ENCODE measurements at places on chromosomes 16 and 17.

DNA sequence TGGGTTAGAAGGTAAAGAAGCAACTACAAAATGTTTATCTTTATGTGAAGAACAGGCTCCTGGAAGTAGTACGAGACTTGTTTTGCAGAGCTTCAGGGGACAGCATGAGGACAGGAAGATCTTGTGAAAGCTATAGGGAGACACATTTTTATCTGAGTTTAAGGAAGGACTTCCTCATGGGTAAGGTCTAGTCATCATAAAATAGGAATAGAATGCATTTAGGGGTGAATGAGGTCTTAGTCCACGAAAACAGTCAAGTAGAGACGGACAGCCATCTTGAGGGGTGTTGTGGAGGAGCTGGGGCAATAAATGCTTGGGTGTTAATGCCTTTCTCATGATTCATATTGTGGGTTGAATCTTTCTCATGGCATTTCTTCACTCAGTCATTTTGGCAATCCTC is 24.3 kb downstream of the KCNJ16 start:
- no peak for DNase-seq

DNA sequence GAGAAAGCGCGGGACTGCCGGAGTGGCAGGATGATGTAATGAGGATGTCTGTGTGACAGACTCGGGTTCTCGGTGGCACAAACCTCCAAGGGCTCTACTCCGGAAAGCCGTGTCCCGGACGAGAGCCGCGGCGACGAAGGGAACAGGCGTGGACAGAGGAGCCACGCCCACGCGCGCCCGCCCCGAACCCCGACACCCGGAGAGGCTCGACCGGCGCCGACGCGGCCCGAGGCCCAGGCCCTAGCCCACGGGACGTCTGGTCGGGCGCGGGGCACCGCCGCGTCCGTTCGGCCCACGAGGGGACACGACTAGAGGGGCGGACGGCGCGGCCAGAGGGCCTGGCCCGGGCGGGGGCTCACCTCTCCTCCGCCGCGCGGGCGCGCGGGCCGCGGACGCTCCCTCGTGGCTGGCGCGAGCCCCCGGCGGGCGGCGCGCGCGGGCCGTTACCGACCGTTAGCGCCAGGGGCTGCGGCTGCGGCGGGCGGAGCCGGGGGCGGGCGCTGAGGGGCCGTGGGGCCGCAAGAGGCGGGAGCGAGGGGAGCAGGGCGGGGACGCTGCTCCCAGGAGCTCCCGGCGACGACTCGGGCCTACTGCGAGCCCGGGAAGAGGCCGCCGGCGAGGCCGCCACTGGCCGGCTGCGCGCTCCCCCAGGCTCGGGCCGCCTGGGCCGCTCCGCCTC is 2.1 kb upstream of the IRX5 start:
- peak; percentile 89 for DNase-seq

DNA sequence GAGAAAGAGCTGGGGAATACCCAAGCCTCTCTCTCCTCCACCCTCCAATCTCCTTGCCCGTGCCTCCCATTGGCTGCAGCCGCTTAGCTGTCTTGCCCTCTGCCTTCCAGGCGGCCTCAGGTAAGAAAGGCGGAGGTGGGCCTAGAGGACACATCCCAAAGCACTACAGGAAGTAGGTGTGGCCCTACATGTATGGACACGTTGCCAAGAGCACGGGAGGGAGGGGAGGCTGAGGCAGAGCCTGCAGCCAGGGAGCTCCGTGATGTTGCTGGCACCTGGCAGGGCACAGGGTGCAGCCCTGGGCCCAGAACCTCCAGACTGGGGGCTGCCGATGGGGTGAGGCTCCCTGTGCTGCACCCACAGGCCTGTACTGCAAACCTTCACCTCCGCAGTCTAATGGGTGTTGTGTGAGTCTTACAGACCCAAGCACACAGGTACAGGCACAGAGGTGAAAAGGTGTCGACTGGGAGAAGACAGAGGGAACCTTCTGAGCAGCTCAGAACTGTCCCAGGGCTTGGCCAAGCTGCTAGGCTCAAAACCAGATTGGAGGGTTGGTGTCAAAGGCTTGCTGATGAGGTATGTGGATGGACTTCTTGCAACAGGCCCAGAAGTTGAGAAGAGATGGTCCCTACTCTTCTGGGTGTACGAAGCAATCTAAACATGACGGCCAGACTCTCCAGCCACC is 23.5 kb upstream of the FOXK2 start:
- DNase-seq = no peak

DNA sequence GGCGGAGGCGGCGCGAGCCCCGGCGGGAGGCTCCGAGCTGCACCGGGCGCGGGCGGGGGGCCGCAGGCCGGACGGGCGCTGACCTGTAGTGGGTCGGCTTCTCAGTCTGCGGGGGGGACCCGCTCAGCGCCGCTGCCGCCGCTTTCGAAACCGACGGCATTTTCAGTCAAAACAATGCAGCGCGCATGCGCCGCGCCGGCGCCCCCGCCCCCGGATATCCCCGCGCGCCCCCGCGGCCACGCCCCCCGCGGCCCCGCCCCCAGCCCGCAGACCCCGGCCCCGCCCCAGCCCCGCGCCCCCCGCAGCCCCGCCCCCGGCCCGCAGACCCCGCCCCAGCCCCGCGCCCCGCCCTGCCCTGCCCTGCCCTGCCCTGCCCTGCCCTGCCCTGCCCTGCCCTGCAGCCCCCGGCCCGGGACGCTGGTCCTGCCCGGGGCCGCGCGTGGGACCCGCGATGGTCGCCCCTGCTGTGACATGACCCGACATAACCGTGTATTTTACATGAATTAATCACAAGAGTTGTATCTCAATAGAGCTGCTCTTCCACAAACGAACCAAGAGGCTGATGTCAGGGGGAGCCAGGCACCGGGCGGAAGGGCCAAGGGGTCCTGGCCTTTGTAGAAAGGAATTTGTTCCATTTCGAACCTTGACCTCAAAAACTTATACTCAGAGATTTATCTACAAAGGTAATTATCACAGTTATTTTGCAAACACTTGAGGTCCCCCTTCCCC is at the start of gene UNKL:
TSS of gene UNKL (minus strand) at position 173 of the 729 bp plus-strand sequence. CDS start at position 160, 13 bp downstream.
- peak; percentile 92 for DNase-seq

DNA sequence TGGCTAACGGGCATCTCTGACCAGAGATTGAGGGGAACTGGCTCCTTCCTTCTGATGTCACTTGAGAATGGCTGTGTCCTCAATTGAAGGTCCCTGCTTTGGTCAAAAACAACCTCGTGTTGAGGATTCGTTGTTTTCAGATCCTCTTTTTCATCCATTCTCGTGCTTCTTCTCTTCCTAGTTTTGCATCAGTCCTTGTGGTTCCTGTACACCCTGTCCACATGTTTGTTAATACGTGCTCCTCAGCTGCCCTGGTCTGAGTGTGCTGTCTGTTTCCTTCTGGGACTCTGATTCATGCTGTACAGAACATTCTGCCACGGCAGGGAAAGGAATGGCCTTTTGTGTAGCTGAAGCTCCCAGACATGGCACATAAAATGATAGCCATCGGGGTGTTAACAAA is 863.2 kb upstream of the GOT2 start:
- no peak for DNase-seq

- peak; percentile 89 for DNase-seq
Observed at GRCh38 chr17:82494236-82495055, 25.1 kb upstream of the FOXK2 start.

DNA sequence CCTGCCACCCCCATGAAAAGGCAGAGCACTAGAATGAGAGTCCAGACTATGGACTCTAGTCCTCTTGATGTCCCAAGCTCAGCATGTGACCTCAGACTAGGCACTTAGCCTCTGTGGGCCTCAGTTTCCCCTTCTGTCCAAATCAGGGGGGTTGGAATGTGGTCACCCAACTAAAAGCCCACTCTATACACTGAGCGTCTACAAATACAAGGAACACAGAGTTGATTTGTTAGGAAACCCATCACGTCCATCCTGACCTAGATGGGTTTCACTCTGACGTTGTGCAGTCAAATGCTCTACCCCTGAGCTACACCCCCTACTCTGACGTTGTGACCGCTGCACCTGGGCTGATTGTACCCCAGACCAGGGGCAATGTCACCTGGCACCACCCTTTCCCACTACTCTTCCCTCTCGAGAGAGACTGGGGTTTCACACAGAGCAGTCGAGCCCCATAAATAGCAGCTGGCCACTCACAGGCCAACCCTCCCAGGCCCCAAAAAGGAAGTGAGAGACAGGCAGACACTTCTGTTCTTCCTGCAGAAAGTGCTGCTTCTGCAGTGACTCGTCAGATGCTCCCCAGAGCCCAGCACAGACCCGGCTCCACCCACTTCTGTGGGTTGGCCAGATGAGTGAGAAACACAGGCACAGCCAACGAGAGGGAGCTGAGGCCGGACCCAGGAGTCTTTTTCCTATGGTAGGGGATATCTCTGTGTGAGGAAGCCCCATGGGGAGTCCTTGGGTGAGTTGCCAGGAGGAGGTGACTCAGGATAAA is 16.1 kb upstream of the TNFRSF13B start:
- peak; percentile 78 for DNase-seq

GRCh38 chr17:72318131-72318530 is 197.3 kb downstream of the SOX9 start:
- DNase-seq = no peak

GRCh38 chr17:42819939-42820535 is 4.0 kb downstream of the BECN1 start:
- peak; percentile 65 for DNase-seq

DNA sequence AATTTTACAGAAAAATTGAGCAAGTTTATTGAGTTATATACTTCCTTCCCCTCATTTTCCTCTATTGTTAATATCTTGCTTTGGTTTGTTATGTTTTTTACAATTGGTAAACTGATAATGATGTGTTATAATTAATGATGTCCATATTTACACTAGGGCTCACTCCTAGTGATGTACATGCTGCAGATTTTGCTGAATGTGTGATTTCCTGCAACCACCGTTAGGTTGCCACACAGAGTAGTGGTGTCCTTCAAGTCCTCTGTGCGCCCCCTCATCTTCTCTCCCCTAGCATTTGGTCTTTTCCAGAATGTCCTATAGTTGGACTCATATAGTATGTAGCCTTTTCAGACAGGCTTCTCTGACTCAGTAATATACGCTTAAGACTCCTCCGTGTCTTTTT is 167.5 kb downstream of the RPTOR start:
- no peak for DNase-seq

DNA sequence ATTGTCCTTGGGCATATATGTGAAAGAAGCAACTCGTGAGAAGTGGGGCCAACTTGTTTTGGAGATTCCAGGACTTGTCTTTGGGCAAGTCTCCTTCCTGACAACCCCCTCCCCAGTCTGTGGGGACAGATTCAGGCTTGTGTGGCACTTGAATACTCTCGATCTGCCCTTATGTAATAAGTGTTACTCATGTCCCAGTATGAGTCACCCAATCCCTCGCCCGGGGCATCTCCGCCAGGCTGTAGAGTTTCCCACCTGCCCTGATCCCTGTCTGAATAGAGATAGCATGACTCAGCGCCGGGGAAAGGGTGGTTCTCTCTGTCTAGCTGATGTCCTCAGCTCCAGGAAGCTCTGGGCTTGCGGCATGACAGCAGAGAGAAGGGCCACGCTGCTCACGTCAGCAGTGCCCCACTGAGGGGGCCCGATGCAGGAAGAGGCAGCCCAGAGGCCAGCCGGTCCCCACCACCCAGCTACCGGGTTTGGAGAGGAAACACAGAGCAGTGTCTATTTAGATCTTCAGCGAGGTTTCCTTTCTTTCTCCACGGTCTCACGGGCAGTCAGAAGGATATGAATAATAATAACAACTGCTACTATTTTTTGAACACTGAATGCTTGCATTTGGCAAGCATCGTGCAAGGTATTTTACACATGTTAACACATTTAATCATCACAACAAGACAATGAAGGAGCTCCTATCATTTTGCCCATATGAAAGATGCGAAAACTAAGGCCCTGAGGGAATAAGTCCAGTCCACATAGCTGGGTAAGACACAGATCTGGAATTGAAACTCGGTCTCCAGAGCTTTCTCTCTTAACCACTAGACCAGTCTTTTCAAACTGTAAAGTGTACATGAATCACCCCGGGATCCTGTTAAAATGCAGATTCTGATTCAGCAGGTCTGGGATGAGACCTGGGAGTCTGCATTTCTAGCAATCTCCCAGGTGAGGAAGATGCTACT is 426.7 kb upstream of the MAF start:
- DNase-seq = peak; percentile 52

GRCh38 chr17:83103200-83103942 is 24.0 kb downstream of the METRNL start:
- DNase-seq = no peak

DNA sequence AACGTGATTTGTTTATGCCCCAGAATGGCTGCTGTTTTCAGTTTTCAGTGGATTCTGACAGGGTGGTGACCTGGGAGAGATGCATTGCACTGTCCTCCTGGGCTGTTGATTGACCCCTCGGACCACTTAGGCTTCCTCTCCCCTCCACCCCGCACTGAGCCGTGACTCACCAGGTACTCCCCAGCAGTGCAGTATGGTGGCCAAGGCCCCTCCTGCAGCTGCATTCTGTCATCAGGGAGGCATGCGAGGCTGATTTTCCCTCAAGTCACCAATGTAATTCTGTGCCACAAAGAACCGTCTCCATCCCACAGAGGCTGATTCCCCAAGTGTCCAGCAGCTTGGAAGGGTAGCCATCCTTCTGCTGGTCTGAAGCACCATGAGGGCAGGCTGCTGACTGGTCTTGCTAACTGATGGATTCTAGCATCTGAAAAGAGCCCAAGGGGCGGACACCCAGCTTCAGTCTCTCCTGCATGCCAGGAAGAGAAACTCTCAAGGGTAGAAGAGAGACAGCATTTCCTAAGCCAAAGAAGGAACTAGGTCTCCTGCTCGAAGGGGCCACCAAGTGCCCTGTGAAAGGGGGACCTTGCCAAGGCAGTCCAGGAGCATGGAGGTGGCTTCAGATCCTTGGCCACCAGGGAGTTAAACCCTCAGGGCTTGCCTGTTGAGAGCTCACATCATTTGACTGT is 148.1 kb downstream of the SOCS1 start:
- DNase-seq = no peak

- no peak for DNase-seq
Observed at GRCh38 chr16:66342294-66342900, 24.1 kb upstream of the CDH5 start.

GRCh38 chr16:57692636-57693035 is 2.0 kb upstream of the DRC7 start:
- no peak for DNase-seq
